ENCODE measurements at places on chromosomes 7 and 10.

DNA sequence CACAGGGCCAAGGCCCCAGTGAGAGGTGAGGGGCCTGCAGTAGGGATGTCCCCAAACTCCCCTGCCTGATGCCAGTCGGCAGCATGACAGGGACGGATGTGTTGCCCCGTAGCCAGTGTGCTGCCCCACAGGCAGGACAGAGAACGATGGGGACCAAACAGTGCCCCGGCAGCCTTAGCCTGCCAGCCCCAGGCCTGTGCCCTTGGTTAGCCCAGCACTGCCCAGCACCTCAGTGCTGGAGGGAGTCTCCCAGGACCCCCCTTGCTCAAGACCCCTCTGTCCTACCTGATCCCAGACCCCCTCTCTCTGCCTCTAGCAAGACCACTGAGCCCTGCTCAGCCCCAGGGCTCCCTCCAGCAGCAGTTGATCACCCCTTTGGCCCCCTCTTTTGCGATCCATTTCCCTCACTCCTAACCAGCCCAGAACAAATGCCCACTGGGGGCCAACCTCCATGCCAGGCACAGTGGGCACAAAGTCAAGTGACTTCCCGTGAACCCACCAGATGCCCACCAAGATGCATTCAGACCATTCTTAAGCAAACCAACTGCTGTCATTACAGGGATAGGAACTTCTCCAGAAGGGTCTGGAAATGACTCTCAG is 34.0 kb downstream of the OAT start:
- no peak for DNase-seq

GRCh38 chr7:120053390-120053961 is 219.5 kb upstream of the KCND2 start:
- DNase-seq, result no peak

DNA sequence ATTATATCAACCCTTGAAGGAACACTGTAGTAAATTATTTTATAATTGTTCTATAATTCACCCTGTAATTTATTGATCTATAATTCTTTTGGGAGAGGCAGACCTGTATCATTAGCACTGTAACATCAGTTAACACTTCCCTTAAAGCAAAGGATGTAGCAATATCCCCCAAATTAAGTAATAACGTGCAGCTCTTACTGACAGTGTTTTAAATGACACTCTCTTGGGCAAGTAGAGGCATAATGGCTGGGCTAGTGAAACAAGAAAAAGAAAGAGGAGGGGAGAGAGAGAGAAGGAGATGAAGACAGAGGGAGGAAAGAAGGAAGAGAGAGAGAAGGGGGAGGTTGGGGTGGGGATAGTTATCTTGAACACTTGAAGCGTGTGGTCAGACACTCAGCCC is 161.0 kb upstream of the RNF32 start:
- no peak for DNase-seq

DNA sequence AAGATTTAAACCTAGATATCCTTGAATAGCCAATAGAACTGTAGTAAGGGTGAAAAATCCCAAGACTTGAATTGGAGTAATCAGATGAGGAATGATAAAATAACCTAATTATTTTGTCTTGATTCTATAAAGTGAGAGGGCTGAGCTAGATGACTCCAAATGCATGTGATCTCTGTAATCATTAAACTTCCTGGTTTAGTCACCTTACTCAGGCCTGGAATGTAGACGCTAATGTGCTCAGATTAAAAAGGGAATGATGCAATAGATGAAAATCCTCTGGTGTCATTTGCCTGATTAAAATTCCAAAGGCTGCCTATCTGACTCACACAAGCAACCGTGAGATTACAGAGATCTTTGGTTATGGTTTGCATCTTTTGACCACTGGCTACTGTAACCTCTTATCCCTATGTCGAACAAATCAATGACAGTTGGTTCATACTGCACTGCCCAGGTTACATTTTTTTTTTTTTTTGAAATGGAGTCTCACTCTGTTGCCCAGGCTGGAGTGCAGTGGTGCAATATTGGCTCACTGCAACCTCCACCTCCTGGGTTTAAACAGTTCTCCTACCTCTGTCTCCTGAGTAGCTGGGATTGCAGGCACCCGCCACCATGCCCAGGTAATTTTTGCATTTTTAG is 2.9 kb upstream of the HKDC1 start:
- DNase-seq, result no peak

DNA sequence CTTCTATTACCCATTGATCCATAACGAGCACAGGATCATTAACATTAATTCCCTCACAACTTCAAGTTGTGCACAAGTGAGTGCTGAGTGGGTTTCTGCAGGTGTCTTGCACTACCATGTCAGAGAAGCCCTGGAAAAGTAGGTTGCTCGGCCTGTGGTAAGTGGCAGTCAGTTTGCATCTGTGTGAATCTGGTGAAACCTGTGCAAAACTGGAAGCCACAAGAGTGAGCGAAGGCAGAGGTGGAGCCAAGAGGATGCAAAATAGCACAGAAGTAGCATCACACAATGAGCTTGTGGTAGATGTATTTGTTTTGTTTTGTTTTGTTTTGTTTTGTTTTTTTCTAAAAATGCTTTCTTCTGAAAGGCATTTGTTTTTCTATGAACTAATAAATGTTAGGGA is 181.5 kb downstream of the THSD7A start:
- DNase-seq, result no peak

- no peak for DNase-seq
Observed at GRCh38 chr7:121515630-121516401, 119.7 kb upstream of the FAM3C start.

DNA sequence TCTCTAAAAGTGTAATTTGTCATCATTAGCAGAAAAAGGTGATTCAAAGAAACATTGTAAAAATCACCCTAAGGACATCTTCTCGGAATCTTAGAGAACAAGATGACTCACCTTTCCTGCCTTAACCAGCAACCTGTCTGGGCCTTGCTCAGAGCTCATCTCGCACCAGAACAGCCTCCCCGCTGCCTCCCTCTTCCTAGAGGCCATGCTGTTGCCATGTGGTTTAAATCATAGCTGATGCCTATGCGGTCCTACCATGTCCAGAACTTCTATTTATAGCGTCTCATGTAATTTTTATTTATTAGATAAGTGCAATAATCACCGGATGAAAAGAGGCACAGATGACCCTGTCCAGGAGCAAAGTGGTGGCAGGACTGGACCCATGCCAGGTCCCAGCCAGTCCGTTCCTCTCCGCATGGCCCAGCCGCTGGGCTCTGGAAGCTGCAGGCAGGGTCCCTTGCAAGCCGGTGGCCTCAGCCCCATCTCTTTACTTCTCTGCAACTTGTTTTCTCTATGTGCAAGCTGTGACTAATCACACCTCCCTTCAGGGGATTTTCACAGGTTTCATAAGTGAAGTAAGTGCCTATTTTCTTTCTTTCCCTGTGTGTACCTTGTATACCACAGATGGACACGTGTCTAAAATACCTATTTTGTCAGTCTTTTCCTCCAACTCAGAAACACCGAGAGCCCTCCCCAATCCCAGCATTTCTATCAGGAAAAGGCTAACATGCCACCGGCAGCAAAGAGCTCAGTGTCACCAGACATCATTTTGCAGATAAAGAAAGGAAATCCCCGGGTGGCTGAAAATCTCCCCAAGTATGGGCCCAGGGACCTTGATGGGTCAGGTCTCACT is 27.1 kb downstream of the KLF6 start:
- no peak for DNase-seq

GRCh38 chr7:99141334-99141733 is 2.6 kb downstream of the SMURF1 start:
- DNase-seq, result no peak

Measured in cortex of kidney (tissue), 1 donor.